ENCODE measurements at places on chromosomes 11 and 22. TPM values are rescaled to one million over a fixed set of nuclear protein-coding genes. Genes with fewer than 3 reads are reported as not detected.

CARD18 gene
- total RNA-seq, result not detected

GRCh38 chr22:27959335-27960090 is 40.5 kb upstream of the PITPNB start:
- no peak overlapping the region for H3K4me3 ChIP-seq
- H3K36me3 ChIP-seq, result no peaks in the 10 kb centered on the region
- peak overlapping the region; percentile 91 for H3K27ac ChIP-seq

KCNJ11 gene
- 3.4 TPM for total RNA-seq

DNA sequence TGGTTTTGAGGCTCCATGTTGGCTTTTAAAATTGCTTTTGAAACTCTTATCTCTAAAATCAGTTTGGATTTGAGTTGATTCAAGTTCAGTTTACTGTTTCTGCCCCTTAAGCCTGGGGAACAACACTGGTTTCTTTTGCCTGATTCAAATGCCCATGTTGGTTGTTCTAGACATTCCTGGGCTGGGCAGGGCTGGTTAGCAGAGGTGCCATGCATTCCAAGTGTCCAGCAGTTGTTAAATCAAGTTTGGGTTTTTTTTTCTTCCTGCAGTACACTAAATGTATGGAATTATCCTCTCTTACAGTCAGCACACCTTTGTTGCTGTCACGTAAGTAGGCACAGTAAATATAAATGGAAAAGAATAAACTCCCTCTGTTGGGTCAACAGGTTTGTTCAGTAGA is 67.2 kb upstream of the MTMR2 start:
- no peaks in the 10 kb centered on the region for H3K36me3 ChIP-seq
- H3K27me3 ChIP-seq, result no peaks in the 10 kb centered on the region
- H3K27ac ChIP-seq, result no peak overlapping the region
- H3K4me3 ChIP-seq, result no peak overlapping the region

- H3K4me3 ChIP-seq, result no peak overlapping the region
- H3K27ac ChIP-seq, result no peak overlapping the region
- peaks cover 24% of the 10 kb centered on the region for H3K4me1 ChIP-seq
- H3K27me3 ChIP-seq, result no peaks in the 10 kb centered on the region
- no peak for DNase-seq
Measured at GRCh38 chr11:36251823-36252222, 37.4 kb downstream of the COMMD9 start.

DNA sequence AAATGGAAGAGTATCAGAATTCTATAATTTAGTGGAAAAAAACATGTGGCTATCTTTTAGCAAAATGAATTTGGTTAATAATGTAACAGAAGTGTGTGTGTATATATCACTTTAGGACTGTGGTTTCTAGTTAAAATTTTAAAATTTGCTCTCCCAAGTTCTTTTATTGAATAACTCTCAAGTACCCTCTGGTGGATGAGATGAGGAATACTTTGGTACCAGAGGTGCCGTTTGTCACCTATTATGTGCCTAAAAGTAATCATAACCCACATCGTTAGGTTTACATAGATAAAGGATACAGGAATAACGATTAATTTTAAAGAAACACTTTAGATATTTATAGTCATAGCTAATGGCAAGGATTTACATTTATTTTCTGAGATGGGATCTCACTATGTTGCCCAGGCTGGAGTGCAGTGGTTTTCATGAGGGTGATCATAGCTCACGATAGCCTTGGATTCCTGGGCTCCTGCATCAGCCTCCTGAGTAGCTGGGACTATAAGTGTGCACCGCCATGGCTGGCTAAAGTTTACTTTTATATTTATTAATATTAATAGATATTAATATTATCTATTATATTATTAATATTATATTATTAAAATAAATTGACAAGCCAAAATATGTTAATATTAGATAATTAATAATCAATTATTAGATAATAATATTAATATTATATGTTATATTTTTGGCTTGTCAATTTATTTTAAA is 66.7 kb upstream of the CAPRIN1 start:
- H3K4me3 ChIP-seq, result no peak overlapping the region
- no peak overlapping the region for H3K27ac ChIP-seq
- H3K36me3 ChIP-seq, result no peaks in the 10 kb centered on the region

DNA sequence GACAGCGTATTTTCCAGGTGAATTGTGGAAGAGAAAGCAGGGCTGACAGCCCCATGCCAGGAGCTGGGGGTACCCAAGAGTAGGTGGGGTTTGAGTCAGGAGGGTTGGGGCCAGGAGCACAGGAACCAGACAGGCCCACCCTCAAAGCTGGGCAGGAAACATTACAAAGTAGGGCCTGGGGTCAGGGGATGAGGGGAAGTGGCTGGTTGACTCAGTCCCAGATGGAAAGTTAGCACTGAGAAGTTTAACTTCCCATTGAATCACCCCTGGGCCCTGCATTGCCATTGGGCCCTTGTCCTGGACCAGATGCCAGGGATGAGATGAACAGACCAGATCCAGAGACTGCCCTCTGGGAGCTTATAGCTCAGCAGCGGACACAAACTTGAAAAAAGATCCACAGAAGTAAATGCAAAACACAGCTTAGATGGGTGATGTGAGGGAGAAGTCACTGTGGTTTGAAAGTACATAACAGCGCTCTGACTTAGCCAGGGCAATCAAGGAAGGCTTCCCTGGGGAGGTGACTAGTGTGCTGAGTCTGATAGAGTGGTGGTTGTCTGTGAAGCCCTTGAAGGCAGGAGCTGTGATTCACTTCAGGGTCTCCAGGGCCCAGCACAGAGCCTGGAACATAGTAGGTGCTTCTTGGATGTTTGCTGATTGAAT is 2.2 kb downstream of the MAFF start:
- H3K27me3 ChIP-seq, result no peaks in the 10 kb centered on the region
- peak overlapping the region; percentile 98 for H3K27ac ChIP-seq

SMC1B gene
- not detected for total RNA-seq

- no peaks in the 10 kb centered on the region for H3K27me3 ChIP-seq
- H3K4me3 ChIP-seq, result no peak overlapping the region
- no peaks in the 10 kb centered on the region for H3K4me1 ChIP-seq
- no peak overlapping the region for H3K27ac ChIP-seq
- H3K36me3 ChIP-seq, result peaks cover 37% of the 10 kb centered on the region
- DNase-seq, result no peak
Measured at GRCh38 chr22:46185283-46185682, 35.0 kb downstream of the PPARA start.

All from right lobe of liver (tissue), 6 donors.